LHCN-M2 (cell line): ENCODE measurements at places on chromosomes 13 and 19. TPM values are rescaled to one million over a fixed set of nuclear protein-coding genes. Genes with fewer than 3 reads are reported as not detected.
A peak's percentile ranks its signal among the peaks of the same experiment; 100 is the strongest.

GRCh38 chr19:7460562-7460966, 28.3 kb downstream of the PEX11G start:
- peak; percentile 11 for DNase-seq

GRCh38 chr19:40697007-40697406, 6.6 kb upstream of the NUMBL start:
- no peak for DNase-seq

DNA sequence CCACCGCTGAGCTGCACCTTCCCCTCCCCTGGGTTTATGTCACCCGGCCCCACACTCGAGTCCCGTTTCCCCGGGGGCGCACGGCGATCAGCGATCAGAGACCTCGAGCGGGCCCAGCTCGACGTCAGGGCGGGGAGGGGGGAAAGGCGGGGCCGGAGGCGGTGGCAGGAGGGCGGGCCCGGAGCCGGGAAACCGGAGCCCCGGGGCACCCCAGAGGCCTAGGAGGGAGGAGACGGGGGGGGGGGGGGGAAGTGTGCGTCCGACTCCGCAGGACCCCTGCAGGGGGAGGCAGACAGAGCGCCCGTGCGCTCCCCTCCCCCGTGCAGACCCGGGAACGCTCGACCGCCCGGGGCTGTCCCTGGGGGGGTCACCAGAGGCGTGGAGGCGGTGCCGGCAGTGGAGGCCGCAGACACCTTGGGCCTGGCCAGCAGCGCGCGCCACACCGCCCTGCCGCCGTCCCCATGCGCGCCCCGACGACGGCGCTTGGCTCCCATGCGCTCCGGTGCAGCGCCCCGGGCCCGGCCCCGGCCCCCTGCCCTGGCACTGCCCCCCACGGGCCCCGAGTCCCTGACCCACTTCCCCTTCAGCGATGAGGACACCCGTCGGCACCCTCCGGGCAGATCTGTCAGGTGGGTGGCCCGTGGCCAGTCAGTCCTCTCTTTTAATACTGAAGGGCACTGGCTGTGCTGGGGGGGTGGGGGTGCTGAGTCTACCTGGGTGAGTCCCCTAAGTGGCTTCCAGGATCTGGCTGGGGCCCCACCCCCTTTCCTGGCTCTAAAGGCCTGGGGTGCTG, 11.8 kb downstream of the PDE4A start:
- DNase-seq: no peak

DNA sequence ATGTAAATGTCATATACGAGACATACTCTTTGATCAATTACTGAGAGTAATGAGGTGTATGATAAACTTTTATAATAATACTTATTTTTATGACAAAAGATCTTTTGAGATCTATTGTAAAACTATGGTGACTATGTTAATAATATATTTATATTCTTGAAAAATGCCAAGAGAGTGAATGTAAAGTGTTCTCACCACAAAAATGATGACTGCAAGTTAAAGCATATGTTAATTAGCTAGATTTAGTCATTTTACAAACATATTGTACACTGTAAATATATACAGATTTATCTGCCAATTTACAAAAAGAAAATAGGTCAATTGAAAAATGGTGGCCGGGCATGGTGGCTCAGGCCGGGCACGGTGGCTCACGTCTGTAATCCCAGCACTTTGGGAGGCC, 81.0 kb downstream of the GPC6 start:
- no peak for DNase-seq

The LRRC63 gene
- not detected in 2 replicates for total RNA-seq
